ENCODE measurements at places on chromosomes 11 and 22. TPM values are rescaled to one million over a fixed set of nuclear protein-coding genes. Genes with fewer than 3 reads are reported as not detected.

- H3K36me3 ChIP-seq: no peaks in the 10 kb centered on the region
- H3K4me1 ChIP-seq: no peaks in the 10 kb centered on the region
- no peak for DNase-seq
- no peak overlapping the region for H3K4me3 ChIP-seq
These were observed 39.9 kb upstream of the MYO18B start for GRCh38 chr22:25702040-25702439.

GRCh38 chr11:21567645-21568290 lies 625.1 kb upstream of the ANO5 start:
- no peaks in the 10 kb centered on the region for H3K27me3 ChIP-seq
- no peak overlapping the region for H3K4me3 ChIP-seq
- peak overlapping the region; percentile 38 for H3K27ac ChIP-seq
- H3K36me3 ChIP-seq: no peaks in the 10 kb centered on the region
- no peaks in the 10 kb centered on the region for H3K4me1 ChIP-seq

- no peaks in the 10 kb centered on the region for H3K27me3 ChIP-seq
- no peaks in the 10 kb centered on the region for H3K36me3 ChIP-seq
- no peak overlapping the region for H3K27ac ChIP-seq
- H3K4me1 ChIP-seq: no peaks in the 10 kb centered on the region
- no peak overlapping the region for H3K4me3 ChIP-seq
- DNase-seq: no peak
These were observed 53.8 kb downstream of the COPB1 start for GRCh38 chr11:14445542-14446530.

The ARHGAP42 gene
- 15.9 TPM for total RNA-seq
